ENCODE measurements at places on chromosomes 3 and 15. TPM values are rescaled to one million over a fixed set of nuclear protein-coding genes. Genes with fewer than 3 reads are reported as not detected.

GRCh38 chr15:29822100-29822683, at the start of gene TJP1:
Gene TJP1, minus strand, starts transcription at chr15:29822468. Its CDS starts 440 bp downstream, at chr15:29822028.
- peak within 1 kb of the TSS; percentile 95 for H3K27ac ChIP-seq
- H3K36me3 ChIP-seq: peaks cover 4% of the 10 kb centered on the region
- no peaks in the 10 kb centered on the region for H3K27me3 ChIP-seq
- H3K4me3 ChIP-seq: peak within 1 kb of the TSS; percentile 94
- peak; percentile 86 for DNase-seq

- no peak overlapping the region for H3K4me3 ChIP-seq
- no peaks in the 10 kb centered on the region for H3K27me3 ChIP-seq
- no peak for DNase-seq
- no peaks in the 10 kb centered on the region for H3K4me1 ChIP-seq
- no peaks in the 10 kb centered on the region for H3K36me3 ChIP-seq
- H3K27ac ChIP-seq: no peak overlapping the region
Observed at GRCh38 chr15:62413786-62414185, 248.7 kb upstream of the C2CD4B start.

GRCh38 chr3:115388811-115389210, 234.5 kb upstream of the GAP43 start:
- DNase-seq: no peak
- H3K4me1 ChIP-seq: no peaks in the 10 kb centered on the region
- no peaks in the 10 kb centered on the region for H3K36me3 ChIP-seq

Gene GPR27
- total RNA-seq: not detected

DNA sequence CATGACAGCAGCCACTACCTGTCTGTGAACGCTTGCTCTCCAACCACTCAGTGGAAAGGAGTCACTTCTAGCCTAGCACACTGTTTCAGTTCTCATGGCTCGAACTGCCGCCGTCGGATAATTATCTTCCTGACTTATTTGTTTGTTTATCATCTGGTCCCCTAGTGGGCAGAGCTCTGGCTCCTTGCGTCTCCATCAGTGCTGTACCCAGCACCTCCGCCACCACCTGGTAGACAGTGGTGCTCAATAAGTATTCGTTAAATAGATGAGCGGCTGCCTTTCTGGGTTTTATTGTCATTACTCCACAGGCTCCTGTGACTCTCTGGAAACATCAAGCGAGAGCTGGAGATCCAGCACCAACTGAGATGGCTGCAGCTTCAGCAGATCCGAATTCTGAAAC, 297.5 kb downstream of the NTRK3 start:
- no peaks in the 10 kb centered on the region for H3K4me1 ChIP-seq
- H3K27me3 ChIP-seq: peaks cover 33% of the 10 kb centered on the region
- H3K4me3 ChIP-seq: no peak overlapping the region
- H3K36me3 ChIP-seq: no peaks in the 10 kb centered on the region

Gene UBAP1L
- total RNA-seq: 3.1 TPM

- H3K27ac ChIP-seq: no peak overlapping the region
- no peak overlapping the region for H3K4me3 ChIP-seq
- peaks cover 46% of the 10 kb centered on the region for H3K36me3 ChIP-seq
- no peaks in the 10 kb centered on the region for H3K4me1 ChIP-seq
- no peaks in the 10 kb centered on the region for H3K27me3 ChIP-seq
Observed at GRCh38 chr15:67187351-67187854, 67.1 kb downstream of the AAGAB start.

- 0 out of 2 replicates have a peak, but pooled peaks cover 4% of the 10 kb centered on the region for H3K36me3 ChIP-seq
- H3K27me3 ChIP-seq: no peaks in the 10 kb centered on the region
- H3K27ac ChIP-seq: no peak overlapping the region
- DNase-seq: no peak
- no peak overlapping the region for H3K4me3 ChIP-seq
- H3K4me1 ChIP-seq: no peaks in the 10 kb centered on the region
Observed at GRCh38 chr15:71149646-71150557, 34.6 kb downstream of the THSD4 start.

DNA sequence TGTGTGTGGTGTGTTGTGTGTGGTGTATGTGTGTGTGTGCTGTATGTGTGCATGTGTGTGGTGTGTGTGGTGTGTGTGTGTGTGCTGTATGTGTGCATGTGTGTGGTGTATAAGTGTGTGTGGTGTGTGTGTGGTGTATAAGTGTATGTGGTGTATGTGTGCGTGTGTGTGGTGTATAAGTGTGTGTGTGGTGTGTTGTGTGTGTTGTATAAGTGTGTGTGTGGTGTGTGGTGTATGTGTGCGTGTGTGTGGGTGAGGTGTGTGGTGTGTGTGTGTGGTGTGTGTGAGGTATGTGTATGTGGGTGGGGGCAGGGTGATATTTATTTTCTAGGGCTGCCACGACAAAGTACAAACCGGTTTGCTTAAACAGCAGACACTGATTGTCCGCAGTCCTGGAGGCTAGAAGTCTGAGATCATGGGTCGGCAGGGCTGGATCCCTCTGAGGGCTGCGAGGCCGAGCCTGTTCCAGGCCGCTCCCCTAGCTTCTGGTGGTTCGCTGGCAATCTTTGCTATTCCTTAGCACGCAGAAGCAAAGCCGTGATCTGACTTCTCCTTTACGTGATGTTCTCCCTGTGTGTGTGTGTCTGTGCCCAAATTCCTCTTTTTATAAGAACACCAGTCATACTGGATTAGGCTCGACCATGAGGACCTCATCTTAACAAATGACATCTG, 160.2 kb downstream of the XXYLT1 start:
- 0 out of 2 replicates have a peak, but pooled peaks cover under 1% of the 10 kb centered on the region for H3K4me1 ChIP-seq
- H3K27ac ChIP-seq: no peak overlapping the region
- H3K27me3 ChIP-seq: no peaks in the 10 kb centered on the region
- DNase-seq: no peak
- H3K4me3 ChIP-seq: no peak overlapping the region

DNA sequence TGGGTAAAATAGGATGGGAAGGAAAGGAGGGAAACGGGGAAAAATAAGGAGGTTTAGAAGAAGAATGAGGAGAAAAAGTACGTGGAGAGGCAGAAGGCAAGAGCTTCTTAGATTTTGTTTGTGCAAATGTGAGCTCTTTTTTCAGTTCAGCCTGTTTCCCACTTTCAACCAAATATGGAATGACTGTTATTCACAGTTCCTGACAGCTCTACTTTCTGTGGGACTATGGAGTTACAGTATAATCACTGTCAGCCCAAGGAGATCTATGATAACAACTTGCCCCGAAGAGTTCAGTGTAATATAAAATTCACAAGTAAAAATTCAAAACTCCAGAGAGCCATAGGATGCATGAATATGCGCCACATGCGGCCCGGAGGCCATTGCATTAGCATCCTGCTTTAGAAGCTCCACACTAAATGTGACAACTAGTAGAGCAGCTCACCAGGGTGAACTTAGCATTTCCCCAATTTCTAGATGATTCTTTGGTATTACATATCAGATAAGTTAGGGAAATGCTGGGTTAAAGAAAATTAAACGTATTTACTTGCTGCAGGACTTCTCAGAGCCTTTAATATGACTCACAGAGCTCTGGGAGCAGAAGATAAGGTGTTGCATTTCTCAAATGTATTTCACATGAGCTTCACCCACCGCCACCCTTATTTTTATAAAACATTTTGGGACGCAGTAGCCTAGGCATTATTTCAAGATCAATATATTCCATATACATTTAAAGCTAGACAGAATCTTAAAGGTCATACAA, 234.6 kb downstream of the EBLN2 start:
- peaks cover 34% of the 10 kb centered on the region for H3K27me3 ChIP-seq
- H3K4me3 ChIP-seq: no peak overlapping the region

Gene ZNF385D
- 0.28 TPM for total RNA-seq

- no peak for DNase-seq
- H3K4me3 ChIP-seq: no peak overlapping the region
- no peak overlapping the region for H3K27ac ChIP-seq
- no peaks in the 10 kb centered on the region for H3K4me1 ChIP-seq
Observed at GRCh38 chr3:47849186-47849698, 46.3 kb downstream of the DHX30 start.

DNA sequence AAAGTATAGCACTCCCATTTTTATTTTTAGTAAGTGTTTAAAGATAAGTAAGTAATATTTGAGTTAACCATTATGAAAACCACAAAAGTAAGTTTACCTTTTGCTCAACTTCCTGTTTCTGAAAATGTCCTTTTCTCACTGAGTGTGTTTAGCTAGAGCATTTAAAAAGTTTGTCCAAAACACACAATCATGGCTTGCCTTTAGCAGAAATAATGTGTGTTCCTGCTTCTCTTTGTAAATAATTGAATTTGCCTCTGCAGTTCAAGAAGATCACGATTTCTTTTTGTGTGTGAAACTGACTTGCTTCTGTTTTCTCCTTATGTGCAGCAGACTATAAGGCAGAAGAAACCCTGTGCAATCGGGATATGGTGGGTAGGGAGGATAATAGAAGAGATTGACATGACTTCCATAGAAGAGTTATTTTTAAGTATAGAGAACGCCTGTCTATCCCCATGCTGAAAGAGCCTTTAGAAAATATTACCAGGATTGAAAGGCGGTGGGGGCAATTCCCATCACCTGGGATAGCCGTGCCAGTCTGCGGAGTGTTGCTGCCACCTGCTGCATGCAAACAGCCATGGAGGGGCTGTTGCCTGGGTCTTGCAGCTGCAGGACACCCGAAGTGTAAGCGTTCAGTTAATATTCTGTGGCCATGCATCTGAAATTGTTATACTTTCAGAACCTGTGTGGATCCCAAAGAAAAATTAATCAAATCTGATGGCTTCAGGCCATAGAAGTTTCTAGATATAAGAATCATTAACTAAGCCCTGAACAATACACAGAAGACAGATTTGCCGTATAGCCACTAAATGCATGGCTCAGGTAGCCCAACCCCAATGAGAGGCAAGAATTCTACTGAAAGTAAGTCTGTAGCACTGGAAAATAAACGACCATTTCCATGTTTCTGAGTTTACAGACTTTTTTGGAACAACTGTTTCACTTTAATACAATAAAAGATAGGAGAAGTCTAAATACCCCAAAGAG, 2.4 kb upstream of the CD96 start:
- H3K36me3 ChIP-seq: no peaks in the 10 kb centered on the region
- H3K27ac ChIP-seq: peak overlapping the region; percentile 33
- H3K4me3 ChIP-seq: peak overlapping the region; percentile 4
- peaks cover 33% of the 10 kb centered on the region for H3K4me1 ChIP-seq
- H3K27me3 ChIP-seq: no peaks in the 10 kb centered on the region
- no peak for DNase-seq

DNA sequence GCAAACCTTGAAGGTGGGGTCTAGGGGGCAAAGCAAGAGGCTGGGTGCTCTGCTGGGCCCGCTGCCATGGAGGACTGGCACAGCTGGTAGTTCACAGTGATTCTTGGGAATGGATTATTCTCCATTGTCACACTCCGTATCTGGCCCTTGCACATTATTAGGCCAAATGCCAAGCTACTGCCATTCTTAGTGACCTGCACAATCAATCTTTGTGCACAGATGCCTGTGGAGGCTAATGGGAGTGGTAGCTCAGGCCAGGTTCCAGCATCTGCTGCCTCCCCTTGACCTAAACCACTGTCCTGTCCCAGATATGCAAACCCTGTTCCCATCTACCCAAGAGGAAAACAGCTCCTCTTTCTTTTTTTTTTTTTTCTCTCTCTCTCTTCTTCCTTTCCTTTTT, 67.5 kb downstream of the TIPARP start:
- H3K27ac ChIP-seq: no peak overlapping the region
- H3K4me3 ChIP-seq: no peak overlapping the region
- no peaks in the 10 kb centered on the region for H3K36me3 ChIP-seq
